ENCODE measurements at places on chromosomes 13 and 19.

- DNase-seq: no peak
Observed at GRCh38 chr19:35518313-35518712, 4.9 kb upstream of the DMKN start.

DNA sequence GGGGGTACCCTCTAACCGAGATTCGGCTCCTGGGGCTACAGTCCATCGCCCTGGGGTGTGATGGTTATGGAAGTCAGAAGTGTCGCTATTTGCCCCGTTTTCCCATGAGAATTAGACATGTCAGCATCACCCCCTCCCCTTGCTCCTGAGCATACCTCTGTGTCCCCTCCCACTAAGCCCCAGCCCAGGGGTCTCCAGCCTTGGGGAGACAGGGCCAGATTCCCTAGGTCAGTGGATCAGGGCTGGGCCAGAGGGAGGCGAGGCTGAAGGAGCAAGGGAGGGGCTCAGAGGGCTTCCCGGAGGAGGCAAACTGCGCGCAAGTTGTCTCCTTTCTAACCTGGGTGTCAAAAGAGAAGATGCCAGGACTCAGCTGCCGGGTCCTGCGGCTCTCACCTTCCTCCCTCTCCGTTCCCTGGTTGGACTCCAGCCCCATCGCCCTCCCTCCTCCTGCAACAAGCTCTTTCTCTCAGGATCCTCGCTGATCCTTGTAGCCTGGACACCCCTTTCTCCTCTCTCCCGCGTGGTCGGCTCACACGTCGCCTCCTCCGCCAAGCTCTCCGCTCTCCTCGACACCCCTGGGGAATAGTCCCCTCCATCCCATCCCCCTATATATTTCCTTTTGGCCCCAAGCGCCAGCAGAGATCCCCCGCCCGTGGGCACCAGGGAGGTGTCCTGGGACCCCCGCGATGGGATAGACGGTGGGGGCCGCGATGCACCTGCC lies 459 bp upstream of the TMEM59L start:
- DNase-seq: no peak

- DNase-seq: no peak
Observed at GRCh38 chr19:15452111-15453047, 2.6 kb upstream of the WIZ start.

- no peak for DNase-seq
Observed at GRCh38 chr19:27824108-27824507, 1388.8 kb downstream of the UQCRFS1 start.

DNA sequence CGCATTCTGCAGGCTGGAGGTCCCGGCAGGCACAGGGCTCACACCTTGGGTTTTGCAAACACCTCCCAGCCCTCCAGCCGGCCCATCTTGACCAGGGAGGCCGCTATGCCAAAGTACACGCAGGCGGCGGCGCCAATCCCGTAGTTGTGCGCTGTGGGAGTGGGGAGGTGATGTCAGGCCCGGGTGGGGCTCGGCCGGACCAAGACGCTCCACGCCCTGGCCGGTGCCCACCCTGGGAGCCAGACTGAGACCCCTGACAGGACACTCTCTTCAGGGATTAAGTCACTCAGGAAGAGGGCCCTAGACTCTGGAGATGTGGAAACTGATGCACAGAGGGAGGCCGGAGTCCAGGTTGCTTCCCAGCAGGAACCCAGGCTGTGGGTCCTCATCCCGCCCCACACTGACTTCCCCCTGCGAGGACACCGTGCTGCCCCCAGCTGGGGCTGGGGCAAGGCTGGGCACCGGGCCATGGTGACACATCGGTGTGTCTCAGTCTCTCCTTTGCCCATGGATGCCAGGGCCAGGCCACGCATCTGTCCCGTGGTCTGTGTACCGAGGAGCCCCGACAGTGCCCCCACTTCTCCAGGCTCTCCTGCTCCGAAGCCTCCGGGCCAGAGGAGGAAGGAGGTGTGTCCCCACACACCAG lies 8.8 kb downstream of the NDUFA11 start:
- DNase-seq: no peak

GRCh38 chr19:35862528-35862927 lies 5.8 kb downstream of the KIRREL2 start:
- DNase-seq: no peak

DNA sequence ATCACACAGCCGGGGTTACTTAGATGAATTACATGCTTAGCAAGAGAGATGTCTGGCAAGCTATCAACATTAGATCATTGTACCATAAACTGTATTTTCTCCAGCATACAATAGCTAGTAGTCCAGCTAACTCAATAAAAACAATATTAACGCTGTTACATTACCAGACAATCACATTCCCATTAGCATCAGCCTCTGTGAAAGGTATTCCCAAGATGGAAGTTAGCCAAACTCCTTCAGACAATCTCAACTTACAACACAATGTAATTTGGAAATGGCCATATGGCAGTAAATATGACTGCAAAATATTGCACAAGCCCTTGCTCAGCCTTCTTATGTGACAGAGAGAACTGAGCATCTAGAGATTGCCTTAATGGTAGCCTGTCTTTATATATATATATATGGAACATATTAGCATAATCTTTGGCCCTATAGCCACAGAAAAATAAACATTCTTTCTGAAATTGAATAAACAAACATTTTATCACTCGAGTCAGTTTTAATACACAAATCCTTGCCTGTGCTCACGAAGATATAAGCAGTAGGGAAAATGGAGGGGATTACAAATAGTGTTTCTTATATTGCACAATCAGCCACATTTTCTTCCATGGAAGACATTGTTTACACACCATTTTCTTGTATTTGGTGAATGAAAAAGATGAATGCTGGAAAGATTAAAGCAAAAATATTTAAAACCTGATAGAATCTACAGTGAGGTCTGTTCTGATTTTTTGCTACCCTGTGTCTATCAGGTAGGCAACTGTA lies 1060.5 kb downstream of the DIAPH3 start:
- no peak for DNase-seq

DNA sequence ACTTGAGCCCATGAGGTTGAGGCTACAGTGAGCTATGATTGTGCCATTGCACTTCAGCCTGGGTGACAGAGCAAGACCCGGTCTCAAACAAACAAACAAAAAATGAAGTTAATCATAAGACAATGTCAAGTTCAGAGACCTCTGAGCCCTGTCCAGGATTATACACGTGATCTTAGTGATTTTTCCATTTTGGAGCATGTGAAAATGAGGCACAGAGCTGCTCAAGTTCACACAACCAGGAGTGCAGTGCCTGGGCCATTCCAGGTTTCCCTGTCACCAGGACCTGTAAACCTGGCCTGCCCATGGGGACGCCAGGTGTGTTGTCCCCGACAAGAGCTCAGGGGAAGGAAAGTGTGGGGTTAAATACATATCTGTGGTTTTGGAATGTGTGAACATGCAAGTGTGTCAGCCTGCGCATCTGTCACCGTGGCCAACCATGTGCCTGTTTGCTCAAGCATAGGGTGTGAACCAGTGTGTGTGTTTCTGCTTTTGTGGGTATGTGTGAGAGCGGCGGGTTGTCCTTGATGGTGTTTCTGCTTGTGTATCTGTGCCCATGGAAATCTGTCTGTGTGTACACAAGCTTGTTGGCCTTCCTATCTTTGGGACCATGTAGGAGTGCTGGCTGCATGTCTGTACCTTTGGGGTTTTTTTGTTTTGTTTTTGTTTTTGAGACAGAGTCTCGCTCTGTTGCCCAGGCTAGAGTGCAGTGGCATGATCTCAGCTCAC lies 1.5 kb upstream of the FXYD1 start:
- no peak for DNase-seq

- DNase-seq: no peak
Observed at GRCh38 chr19:58538257-58539168, 5.4 kb upstream of the TRIM28 start.

- DNase-seq: no peak
Observed at GRCh38 chr13:23672616-23673015, 102.4 kb downstream of the TNFRSF19 start.

DNA sequence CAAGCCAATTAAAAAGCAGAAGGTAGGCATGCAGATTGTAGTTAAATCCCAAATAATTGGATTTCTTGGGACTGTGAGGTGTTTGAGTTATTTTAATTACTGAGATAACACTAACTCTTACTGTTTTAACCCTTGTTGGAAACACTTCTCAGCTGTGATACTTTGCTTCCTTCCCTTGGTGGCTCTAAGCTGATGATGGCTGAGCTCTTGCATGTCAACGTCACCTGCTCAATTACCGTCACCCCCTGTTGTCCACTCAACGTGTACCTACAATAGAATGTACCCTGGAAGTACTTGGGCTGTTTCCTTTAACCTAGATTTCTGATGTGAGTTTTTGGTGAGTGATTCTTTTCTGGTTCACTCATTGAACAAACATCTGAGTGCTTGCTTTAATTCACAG lies 303.4 kb downstream of the SLC7A1 start:
- no peak for DNase-seq

DNA sequence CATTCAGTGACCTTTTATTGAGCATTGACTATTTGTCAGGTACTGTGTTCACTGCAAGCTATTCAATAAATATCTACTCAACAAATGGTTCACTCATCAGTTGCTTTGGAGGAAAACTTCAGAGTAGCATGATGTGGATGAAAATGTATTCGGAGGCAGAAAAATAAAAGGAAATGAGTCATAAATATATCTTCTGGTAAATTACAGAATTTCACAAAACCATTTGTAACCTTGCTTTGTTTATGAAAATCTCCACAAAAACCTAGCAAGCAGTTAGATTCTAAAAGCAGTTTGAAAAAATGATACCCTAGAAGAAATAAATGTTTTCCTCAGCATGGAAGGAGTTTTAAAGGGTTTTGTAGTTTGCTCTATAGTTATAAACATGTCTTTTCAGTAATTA lies 399.6 kb downstream of the LMO7 start:
- DNase-seq: no peak

- DNase-seq: no peak
Observed at GRCh38 chr19:33941133-33941532, 144.5 kb downstream of the KCTD15 start.

- DNase-seq: no peak
Observed at GRCh38 chr13:49836516-49836915, 44.0 kb upstream of the KPNA3 start.

DNA sequence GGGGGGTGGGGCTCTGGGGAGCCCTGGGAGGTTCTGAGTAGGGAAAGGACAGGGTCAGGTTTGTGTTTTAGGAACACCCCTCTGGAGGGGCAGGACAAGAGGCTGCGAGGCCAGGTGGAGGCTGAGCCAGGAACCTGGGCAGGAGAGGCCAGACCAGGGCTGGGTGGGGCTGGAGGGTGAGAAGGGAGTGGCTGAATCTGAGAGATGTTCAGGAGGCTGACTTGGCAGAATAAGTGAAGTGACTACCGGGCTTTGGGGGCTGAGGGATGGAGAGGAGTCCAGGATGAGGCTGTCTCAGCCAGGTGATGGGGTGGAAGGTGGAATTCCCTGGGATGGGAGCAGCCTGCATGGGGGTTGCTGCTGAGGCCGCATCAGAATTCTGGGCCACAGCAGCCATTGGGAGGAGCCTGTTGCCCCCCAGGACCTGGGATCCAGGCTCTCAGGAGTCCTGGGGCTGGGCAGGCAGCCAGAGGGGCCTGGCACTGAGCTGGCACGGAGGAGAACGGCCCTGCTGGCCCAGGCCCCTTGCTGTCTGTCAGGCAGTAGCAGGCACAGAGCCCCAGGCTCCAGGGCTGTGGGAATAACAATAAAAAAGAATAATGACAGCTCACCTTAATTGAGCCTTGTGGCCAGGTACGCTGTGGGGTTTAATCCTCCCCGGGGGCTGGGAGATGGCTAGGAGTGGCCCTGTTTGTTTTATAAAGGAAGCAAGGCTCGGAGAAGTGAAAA lies 3.3 kb downstream of the PPP5C start:
- no peak for DNase-seq

GRCh38 chr13:76523740-76524340 lies 362.4 kb downstream of the KCTD12 start:
- DNase-seq: no peak

- no peak for DNase-seq
Observed at GRCh38 chr19:54391589-54392061, 23.6 kb upstream of the TTYH1 start.

DNA sequence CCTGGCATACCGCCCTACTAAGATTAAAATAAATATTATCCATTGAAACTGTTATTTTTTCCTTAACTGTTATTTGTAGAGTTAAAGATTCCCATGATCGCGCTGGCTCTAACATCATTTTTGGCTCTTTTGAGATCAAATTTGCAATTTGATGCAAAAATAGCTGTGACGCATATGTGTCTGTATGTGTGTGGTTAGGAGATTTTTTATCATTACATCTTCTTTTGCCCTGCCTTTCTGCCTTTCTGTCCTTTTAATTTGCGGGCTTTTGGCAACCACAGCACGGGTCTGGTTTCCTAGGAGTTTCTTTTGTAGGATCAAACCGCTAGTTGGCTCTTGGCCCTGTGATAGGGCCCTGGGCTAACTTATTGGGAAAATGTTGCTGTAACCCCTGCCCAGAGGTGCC lies 37.3 kb upstream of the ALOX5AP start:
- DNase-seq: no peak

DNA sequence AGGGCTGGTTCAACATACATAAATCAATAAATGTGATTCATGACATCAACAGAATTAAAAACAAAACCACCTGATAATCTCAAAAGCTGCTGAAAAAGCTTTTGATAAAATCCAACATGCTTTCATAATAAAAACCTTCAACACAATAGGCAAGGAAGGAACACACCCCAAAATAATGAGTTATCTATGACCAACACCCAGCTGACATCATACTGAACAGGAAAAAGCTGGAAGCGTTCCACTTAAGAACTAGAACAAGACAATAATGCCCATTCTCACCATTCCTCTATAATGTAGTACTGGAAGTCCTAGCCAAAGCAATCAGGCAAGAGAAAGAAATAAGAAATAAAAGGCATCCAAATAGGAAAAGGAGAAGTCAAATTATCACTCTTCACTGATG lies 116.2 kb upstream of the FREM2 start:
- DNase-seq: no peak

DNA sequence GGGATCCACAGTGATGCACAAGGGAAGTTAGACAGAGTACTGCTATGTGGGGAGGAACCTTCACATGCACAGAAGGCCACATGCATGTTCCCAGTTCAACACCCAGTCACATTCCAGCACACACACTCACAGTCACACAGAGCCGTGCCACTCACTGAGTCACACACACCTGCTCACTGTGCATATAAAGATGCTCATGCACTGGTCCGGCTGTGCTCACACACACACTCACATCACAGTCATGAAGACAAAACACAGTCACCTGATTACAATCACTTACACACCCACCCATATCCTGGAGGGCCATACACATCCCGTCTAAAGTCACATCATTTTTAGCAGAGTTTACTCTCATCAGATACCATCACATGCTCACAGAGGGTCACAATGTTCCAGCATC lies 478 bp downstream of the CLC start:
- no peak for DNase-seq

GRCh38 chr19:4391701-4392483 lies 8.5 kb downstream of the SH3GL1 start:
- DNase-seq: no peak

DNA sequence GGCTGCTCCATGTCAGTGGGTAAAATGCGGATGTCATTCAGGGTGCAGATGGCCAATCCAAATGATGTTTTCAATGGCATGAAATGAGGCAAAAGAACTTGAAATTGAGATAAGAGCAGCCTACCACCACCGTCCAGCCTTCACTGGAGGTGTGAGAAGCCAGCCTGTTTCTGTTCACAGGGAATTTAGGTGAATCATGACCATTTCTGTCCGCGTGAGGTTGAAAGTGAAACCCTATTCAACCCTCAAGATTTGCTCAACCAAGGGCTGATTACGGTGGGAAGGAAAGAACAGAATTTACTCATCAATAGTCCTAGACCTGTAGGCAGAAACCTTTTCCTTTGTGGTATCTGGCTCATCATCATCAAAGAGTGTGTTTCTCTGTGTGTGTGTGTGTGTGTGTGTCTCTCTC lies 370.7 kb downstream of the COG6 start:
- DNase-seq: peak; percentile 27

Data from stimulated activated CD8-positive, alpha-beta memory T cell treated with anti-CD3 and anti-CD28 coated beads, Interleukin-2, amount 100 ng/mL, for 48 hours (primary cell).